K562 (cell line): ENCODE measurements at places on chromosomes 12 and 14. TPM values are rescaled to one million over a fixed set of nuclear protein-coding genes. Genes with fewer than 3 reads are reported as not detected.
A peak's percentile ranks its signal among the peaks of the same experiment; 100 is the strongest.

PTPRB gene
- 4.2 and 4.8 TPM in 2 replicates for total RNA-seq

DNA sequence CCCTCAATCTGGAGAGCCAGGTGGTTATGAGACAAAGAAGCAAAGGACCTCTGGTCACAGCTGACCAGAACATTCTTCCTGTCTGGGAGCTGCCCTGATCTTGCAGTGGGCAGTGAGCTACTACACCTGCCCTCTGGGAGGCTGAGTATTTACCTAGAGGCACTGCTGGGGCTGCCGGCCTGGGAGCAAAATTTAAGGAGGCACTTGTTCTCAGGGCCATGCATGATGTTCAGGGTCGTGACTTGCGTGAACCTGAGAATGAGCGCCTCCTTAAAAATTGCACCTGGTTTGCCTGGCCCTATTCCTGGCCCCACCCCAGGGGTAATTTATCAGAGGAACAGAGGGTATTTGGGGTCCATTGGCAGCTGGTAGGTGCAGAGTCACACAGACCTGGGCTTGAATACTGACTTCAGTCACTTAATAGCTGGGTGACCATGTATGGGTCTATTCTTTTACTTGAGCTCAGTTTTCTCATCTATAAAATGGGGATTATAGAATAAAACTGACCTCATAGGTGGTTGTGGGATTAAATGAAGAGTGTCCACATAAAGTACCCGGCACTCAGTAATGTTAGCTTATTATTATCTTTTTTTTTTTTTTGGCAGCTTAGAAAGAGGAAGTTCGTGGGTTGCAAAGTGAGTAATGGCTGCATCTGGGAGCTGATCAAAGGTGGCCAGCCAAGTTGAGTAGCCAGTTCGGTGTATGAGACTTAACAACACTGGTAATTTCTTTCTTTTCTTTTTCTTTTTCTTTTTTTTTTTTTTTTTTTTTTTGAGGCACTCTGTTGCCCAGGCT, 107.4 kb upstream of the MED13L start:
- DNase-seq = peak; percentile 62
- no peaks in the 10 kb centered on the region for H3K27me3 ChIP-seq
- H3K27ac ChIP-seq = peak overlapping the region; percentile 85

TPCN1 gene
- 23.8 and 27.2 TPM in 2 replicates for total RNA-seq

DNA sequence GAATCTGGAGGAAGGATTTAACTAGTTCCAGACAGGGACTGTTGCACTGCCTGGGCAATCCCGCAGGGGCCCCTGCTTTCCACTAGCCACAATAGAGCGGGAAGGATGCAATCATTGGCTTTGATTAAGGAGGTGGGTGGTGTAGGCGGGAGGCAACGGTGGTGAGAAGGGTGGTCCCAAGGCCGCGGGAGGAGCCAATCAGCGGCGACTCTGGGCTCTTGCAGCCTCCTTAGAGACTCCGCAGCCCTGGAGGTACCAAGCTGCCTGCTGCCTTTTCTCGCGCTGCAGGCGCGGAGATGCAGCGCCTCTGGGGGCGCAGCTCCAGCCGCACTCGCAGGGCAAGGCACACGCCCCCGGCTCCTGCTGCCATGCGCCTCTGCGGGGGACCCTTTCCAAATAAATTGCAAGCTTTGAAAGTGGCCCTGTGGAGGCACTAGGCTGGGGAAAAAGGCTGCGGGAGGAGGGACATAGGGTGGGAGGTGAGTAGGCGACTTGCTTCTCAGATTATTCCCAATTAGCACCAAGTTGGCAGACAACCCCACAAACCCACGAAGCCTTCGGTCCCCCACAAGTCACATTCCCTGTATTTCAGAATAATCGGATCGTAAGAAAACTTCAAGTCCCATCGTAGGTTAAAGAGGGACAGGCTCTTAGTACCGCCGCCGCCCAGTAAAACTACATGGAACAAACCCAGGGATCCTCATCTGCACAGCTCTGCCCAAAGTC, 858 bp upstream of the KCNA1 start:
- H3K4me1 ChIP-seq = no peaks in the 10 kb centered on the region; the same call in 1 of the 2 replicates
- H3K4me3 ChIP-seq = no peak overlapping the region
- DNase-seq = no peak
- no peak overlapping the region for H3K27ac ChIP-seq

MOK gene
- total RNA-seq = 4.9 TPM in 2 replicates

DNA sequence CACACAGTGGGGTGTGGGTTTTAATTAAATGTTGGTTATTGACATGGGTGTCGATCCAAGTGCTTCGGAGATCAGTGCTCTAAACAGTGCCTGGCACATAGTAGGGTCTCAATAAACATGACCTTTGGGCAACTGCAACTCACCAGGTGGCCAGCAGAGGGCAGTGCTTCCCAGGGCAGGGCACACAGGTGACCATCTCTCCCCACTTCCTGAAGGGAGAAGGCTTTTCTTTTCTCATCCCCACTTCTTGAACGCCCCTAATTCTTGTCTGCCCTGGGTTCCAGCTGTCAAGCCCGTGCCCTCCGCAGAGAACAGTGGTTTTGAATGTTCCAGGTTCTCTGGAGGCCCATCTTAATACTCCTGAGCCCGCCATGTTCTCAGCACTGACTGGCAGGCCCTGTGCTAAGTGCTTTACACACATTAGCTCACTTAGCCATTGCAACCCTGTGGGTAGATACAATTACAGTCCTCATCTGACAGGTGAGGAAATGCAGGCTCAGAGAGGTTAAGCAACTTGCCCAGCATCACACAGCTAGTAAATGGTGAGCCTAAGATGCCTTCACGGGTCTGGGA, 16.3 kb downstream of the RAPGEF3 start:
- no peak overlapping the region for H3K27ac ChIP-seq
- peak; percentile 72 for DNase-seq
- H3K36me3 ChIP-seq = no peaks in the 10 kb centered on the region
- H3K4me1 ChIP-seq = peaks cover 54% of the 10 kb centered on the region
- no peak overlapping the region for H3K4me3 ChIP-seq
- peaks cover 7% of the 10 kb centered on the region for H3K27me3 ChIP-seq

DNA sequence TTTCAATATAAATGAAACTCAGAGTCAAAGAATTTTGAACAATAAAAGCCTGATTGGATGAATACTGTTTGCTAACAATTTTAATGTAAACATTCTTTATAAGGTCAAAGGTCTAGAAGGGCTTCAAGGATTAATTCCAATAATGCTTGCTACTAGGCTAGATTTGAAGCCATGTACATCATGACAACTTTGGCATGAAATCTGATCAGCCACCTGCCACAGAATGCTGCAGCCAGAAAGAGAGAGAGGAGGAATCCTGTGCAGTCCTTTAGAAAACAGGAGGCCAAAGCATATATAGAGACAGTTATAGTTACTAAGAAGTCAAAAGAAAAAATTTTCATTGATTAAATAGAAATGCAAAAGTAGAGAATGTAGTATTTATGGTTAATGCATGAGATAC, 47.1 kb downstream of the ABCD2 start:
- no peak for DNase-seq
- H3K27me3 ChIP-seq = no peaks in the 10 kb centered on the region
- no peaks in the 10 kb centered on the region for H3K4me1 ChIP-seq
- H3K27ac ChIP-seq = no peak overlapping the region

DNA sequence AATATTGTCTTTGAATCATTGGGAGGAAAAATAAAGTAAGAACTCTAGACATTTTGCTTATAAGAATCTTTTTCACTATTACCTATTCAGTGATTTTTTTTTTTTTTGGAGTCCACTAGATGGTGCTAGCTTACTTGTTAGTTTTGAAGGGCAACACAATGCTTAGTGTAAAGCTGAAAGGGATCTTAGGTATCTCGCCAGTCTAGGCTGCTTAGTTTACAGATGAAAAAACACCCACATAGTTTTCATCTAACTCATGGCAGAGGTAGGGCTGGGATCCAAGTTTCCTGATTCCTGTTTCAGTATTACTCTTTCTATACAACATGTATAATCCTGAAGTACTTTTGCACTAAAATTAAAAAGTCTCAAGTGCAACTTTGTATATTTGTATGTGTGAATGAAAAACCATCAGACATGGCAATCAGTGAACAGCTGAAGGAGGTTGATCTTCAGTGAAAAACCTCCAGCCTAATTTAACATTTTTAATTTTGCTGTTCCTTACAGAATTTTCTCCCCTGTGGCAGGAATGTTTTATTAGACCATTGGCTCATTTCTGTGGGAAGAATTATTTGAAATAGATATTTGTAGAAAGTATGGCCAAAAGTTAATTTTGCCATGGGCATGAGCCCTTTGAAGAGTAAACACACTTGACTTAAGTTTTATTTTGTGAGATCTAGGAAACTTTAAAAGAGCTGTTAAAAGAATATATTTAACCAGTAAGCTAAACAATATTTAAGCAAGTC, 40.7 kb downstream of the LRRIQ1 start:
- no peaks in the 10 kb centered on the region for H3K4me1 ChIP-seq
- H3K36me3 ChIP-seq = no peaks in the 10 kb centered on the region
- H3K27me3 ChIP-seq = no peaks in the 10 kb centered on the region
- DNase-seq = peak; percentile 2
- no peak overlapping the region for H3K4me3 ChIP-seq

CLEC12A gene
- not detected in 2 replicates for total RNA-seq

BCL2L2 gene
- total RNA-seq = 13.0 and 18.7 TPM in 2 replicates

DNA sequence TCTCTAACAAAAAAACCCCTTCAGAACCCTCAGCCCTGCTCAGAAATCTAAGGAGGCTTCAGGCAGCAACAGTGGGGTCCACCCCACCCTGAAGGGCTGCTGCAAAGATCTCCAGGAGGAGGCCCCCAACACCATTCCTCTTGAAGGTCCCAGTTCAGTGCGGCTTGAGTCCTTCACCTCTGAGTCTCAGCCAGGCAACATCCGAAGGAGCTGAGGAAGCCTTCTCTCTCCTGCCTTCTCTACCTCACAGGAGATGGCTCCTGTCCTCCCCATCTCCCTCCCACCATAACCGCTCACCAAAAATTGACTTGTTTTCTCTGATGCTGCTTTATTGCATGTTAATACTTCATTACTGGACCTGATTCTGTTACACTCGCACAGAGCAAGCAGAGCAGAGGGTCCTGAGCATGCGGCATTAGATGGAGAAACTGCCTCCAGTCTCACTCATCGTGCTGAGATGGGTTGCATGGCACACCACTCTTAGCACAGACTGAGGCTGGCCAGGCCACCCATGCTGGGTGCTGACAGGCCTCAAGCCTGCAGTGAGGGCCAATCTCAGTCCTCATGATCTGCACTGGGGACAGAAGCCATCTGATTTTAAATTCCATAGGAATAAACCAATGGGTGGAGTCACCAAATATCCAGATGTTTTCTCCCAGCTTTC, 224.8 kb downstream of the CACNA1C start:
- H3K27me3 ChIP-seq = no peaks in the 10 kb centered on the region
- no peak overlapping the region for H3K4me3 ChIP-seq
- no peaks in the 10 kb centered on the region for H3K36me3 ChIP-seq
- H3K4me1 ChIP-seq = no peaks in the 10 kb centered on the region

DNA sequence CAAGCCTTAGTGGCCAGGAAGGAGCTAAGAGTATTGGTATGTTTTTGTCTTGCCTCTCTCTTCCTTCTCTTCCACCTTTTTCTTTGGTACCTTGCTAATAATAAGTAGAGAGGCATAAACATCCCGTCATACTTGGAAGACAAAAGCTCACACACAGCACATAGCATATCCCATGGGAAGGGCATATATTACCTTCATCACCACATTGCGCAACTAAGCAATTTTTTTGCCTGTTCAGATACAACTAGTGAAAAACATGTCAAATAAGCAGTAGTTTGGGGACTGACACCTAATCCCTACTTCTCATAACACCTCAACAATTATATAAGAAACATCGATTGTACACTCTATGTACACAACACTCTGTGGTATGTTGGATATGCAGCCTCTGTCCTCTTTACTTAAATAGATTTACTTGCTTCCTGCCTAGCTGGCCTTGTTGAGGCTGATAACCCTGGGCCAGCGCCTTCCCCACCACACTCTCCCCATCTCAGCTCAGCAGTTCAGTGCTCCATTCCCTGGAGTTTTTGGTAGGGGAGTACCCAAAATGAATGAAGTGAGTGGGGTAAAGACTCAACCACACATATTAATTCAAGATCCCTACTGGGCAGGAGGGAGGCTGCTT, 35.4 kb downstream of the MBIP start:
- H3K27me3 ChIP-seq = no peaks in the 10 kb centered on the region
- peak; percentile 5 for DNase-seq
- H3K36me3 ChIP-seq = no peaks in the 10 kb centered on the region
- no peak overlapping the region for H3K4me3 ChIP-seq
- peak overlapping the region; percentile 59; the same call in 2 of the 3 replicates for H3K27ac ChIP-seq
- peaks cover 26% of the 10 kb centered on the region; the same call in 2 of the 3 replicates for H3K4me1 ChIP-seq

MDGA2 gene
- total RNA-seq = not detected in 2 replicates

ANKRD33 gene
- 0.20 TPM in 1 of 2 replicates, not detected in the other for total RNA-seq

DNA sequence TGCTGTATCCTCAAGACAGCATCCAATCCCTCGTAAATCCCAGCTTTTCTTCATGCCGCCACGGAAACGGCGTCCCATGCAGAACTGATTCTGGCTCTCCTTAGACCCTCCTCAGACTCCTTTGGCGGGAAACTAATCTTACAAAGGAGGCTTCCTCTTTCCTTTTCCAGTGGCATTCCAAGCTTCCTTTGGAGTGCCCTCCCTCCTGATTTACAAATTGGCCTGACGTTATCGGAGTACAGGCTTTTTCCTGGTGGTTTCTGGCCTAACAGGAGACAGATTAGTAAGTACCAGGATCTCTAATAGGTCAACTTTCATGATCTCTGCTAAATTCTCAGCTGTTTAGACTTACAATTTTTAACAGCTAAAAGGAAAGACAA, 1.3 kb upstream of the ZDHHC17 start:
- H3K36me3 ChIP-seq = peaks cover 4% of the 10 kb centered on the region; the same call in 1 of the 3 replicates
- no peaks in the 10 kb centered on the region for H3K27me3 ChIP-seq
- no peak for DNase-seq
- peak overlapping the region; percentile 87; the same call in 1 of the 2 replicates for H3K4me3 ChIP-seq

DNA sequence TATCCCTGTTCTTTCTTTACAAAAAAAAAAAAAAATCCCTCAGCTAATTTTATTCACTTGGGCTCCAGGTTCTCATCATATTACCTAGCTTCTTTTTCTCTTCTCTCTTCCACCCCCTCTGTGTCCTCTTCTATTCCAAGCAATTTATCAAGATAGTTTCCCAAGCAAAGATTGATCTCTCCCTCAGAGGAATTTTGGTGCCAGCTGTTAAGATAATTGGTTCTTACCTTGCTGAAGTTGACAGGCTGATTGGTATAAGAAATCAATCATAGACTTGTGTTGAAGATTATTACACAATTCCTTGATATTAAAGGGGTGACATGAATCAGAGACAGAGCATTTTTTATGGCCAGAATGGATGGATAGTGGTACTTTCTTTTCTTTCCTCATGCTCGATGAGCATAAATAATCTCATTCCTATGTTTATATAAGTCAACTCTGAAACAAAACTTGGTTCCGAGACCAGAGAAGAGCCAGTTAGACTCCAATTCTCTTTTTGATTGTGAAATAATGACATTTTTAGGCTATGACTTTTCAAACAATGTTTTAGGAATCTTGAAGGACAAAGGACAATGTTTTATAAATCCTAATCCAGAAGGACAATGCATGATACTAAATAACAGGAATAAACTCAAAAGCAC, 264.1 kb upstream of the PRKD1 start:
- H3K36me3 ChIP-seq = no peaks in the 10 kb centered on the region
- no peak overlapping the region for H3K27ac ChIP-seq
- no peaks in the 10 kb centered on the region for H3K4me1 ChIP-seq
- DNase-seq = no peak
- no peaks in the 10 kb centered on the region for H3K27me3 ChIP-seq
- no peak overlapping the region for H3K4me3 ChIP-seq

GRCh38 chr12:42732908-42733411, 143.4 kb upstream of the PRICKLE1 start:
- H3K27me3 ChIP-seq = no peaks in the 10 kb centered on the region
- DNase-seq = no peak
- H3K27ac ChIP-seq = no peak overlapping the region
- H3K4me3 ChIP-seq = no peak overlapping the region
- H3K36me3 ChIP-seq = no peaks in the 10 kb centered on the region
- no peaks in the 10 kb centered on the region for H3K4me1 ChIP-seq
